ENCODE measurements at places on chromosomes 2 and 18.

GRCh38 chr2:154032220-154032619 is 160.5 kb downstream of the GALNT13 start:
- DNase-seq: no peak

- DNase-seq: no peak
Measured at GRCh38 chr18:31574359-31574758, 17.3 kb upstream of the TTR start.

DNA sequence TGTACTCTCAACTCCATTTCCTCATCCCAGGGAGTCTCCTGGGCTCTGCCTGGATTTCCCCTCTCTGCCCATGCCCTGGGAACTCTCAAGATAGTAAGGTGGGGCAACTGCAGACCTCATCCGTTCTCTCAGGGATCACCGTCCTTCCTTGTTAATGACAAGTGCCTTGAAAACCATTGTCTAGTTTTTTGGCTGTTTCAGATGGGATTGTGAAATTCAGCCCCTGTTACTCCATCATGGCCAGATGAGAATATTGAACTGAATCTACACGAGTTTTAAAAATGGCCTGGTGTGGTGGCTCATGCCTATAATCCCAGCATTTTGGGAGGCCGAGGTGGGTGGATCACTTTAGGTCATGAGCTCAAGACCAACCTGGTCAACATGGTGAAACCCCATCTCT is 665 bp upstream of the HRH4 start:
- no peak for DNase-seq

- DNase-seq: no peak
Measured at GRCh38 chr2:65608916-65609315, 176.5 kb upstream of the SPRED2 start.

GRCh38 chr2:148932536-148932935 is 57.5 kb downstream of the KIF5C start:
- no peak for DNase-seq

- no peak for DNase-seq
Measured at GRCh38 chr18:48847807-48848486, 102.8 kb downstream of the SMAD7 start.

- no peak for DNase-seq
Measured at GRCh38 chr2:203463266-203463678, 71.8 kb downstream of the RAPH1 start.

- DNase-seq: no peak
Measured at GRCh38 chr2:33321876-33322483, 154.5 kb upstream of the RASGRP3 start.

- no peak for DNase-seq
Measured at GRCh38 chr18:80228051-80228848, 19.1 kb downstream of the PARD6G start.

DNA sequence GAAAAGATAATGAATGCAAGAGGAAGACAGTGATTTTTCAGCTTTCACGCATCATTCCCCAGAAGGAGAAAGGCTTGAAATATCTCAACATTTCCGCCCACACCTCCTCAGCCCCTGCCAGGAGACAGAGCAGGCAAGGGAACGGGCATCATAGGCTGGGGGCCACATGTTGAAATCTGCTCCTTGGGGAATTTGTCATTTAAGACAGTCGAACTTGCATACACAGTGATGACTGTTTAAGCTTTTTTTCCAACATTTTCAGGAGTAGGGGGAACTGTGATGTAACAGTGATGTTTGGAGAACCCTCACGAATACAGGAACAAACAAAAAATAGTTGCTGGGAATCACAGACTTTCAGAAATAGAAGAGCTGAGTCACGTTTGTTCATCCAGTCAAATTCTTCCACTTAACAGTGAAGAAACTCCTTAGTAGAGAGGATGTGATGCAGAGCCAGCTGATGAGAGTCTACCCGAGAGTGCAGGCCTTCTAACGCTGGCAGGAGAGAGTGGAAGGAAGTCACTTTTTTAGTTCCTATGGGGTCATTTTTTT is 266.8 kb downstream of the ALPK2 start:
- DNase-seq: no peak

DNA sequence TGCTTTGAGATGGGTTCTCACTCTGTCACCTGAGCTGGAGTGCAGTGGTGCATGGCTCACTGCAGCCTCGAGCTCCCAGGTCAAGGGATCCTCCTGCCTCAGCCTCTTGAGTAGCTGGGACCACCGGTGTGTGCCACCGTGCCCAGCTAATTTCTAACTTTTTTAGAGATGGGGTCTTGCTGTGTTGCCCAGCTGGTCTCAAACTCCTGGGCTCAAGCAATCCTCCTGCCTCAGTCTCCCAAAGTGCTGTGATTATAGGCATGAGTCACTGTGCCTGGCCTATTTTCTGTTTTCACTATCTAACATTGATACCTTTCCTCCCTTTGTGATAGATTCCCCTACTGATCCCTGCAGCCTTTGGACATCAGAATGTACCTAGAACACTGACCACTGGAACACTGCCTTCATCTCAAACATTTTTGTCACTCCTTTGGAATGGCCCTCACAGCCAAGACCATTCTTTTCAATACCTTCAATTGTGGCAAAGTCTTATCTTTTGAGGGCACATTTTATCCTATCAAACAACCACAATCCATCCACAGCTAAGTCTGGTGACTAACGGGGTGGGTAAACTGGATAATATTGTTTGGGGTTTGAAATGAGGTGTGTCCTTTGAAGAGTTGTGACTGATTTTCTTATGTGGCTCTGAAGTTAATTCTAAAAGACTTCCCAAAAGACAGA is 43.7 kb downstream of the EPAS1 start:
- no peak for DNase-seq

- DNase-seq: no peak
Measured at GRCh38 chr2:3307236-3307635, 70.4 kb downstream of the EIPR1 start.

- DNase-seq: no peak
Measured at GRCh38 chr2:164568317-164568716, 53.0 kb downstream of the GRB14 start.
